KBM-7 (cell line): ENCODE measurements at places on chromosomes 2 and 18.

DNA sequence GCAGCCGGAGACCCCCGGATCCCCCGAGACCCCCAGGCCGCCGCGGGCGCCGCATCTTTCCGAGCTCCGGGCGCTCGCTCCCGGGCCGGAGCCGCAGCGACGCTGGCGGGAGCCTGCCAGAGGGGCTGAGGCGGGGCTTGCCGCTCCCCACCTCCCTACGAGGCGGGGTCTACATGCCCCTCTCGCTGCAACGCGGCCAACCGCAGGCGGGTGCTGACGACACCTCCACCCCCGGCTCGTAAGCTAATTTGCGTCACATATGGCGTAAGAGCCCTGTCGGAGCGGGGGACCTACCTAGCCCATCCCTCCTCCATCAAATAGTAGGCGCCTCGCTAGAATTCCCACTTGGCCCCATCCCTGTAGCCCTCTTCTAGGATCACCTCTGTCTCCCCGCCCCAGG is at the start of gene PTPRN:
PTPRN (minus strand) TSS at position 124 of the 400 bp plus-strand sequence; CDS start at position 55, 69 bp downstream.
- DNase-seq = no peak

DNA sequence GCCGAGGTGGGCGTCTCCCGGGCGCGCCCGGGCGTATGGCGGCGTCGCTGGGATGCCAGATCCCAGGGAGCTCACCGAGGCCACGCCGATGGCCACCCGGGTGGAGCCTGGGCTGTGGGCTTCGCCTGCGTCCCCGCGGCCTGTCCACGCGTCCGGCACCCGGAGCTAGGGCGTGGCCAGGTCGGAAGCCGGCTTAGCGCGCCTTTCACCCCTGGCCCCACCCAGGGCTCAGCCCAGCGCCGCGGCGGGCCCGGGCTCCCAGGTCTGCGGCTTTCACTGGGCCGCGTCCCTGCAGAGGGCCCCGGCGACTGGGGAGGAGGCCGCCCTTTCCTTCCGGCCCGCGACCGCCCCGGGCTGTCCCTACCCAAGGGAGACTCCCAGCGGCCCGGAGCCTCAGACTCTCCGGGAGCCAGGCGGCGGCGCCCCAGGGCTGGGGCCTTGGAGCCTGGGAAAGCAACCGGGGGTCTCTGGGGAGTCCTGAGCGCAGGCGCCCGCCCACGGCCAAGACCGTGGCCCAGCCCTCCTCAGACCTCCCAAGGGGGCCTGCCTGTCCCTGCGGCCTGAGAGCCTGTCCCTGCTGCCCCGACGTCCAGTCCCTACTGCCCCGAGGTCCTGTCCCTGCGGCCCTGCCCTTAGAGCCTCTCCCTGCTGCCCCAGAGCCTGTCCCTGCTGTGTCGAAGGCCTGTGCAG is 36.3 kb upstream of the ITM2C start:
- DNase-seq = no peak

- no peak for DNase-seq
Observed at GRCh38 chr2:136305517-136306192, 187.7 kb upstream of the CXCR4 start.

DNA sequence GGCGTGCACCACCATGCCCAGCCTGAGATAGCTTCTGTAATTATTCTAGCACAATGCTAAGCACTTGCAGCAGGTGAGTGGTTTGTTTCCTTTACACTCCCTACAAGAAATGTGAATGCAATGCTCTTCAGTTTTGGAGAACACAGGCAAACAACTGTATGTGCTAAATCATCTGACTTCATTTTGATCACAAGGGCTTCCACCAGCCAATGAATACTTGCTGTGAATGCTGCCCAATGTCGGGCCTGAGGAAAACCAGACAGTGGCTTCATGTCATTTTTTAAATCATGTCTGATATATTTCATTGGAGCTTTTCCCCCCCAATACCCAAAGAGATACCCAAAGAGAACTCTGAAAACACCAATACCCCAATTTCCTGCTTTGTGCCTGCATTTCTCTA is 155.6 kb upstream of the XPO1 start:
- no peak for DNase-seq

DNA sequence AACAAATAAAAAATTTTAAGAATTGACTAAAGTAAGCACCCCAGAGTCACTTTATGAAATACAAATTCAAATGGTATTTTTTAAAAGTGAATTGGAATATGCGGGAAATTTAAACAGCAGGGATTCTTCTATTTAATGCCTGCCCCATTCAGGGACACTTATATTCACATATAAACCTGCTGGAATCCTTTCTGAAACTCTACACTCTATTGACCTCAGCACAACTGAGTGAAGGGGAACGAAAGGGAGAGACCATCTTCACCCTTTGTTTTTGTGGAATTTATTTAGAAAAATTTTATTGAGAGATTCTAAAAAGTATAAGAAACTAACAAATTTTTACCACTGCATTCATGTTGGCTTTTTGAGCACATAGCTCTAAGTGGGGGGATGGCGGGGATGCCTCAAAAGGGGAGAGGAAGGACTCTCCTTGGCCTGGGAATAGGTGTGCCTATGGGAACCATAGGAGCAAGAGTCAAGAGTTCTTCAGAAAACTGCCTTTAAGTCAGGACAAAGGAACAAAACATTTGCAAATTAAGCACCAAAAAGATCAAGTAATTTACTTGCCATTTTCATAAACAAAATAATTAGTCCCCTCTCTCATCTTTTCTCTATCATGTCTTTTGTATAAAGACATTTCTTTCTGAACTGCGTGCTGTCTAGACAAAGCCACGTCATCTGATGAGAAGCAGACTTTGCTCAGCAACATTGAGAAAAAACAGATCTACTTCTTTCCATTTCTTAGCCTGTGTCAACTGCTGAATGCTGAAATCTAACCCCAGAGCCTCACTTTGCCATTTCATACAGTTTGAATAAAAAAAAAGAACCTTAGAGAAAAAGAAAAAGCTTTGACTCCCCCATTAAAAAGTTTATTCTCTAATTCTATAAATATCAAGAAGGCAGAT is 21.6 kb upstream of the FLACC1 start:
- DNase-seq = no peak

GRCh38 chr18:33923980-33924379 is 300.7 kb downstream of the NOL4 start:
- no peak for DNase-seq

- no peak for DNase-seq
Observed at GRCh38 chr18:39230086-39230803, 1664.6 kb upstream of the CELF4 start.

DNA sequence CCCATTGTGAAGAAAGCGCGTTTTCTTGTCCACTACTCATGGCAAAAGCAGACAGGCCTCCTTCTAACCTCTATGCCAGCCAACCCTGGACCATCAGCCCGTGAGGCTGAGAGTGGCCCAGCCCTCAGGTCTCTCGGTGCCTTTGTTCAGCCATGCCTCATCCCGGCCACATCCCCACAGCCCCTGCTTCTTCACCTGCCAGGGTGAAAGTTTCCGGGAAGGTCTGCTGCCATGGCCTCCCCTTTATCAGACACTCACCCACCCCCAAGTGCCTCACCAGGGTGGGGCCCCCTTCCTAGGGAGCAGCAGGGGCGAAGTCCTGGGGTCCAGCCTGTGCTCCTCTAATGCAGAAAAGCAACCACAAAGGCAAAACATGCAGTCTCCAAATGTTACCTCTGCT is 478.4 kb upstream of the SALL3 start:
- DNase-seq = no peak
